Activated CD4-positive, alpha-beta T cell treated with anti-CD3 and anti-CD28 coated beads, Interleukin-2, amount 10 ng/mL, durations not matched to agents 7 days and 5 days (primary cell): ENCODE measurements at places on chromosomes 11 and 22. TPM values are rescaled to one million over a fixed set of nuclear protein-coding genes. Genes with fewer than 3 reads are reported as not detected.
A peak's percentile ranks its signal among the peaks of the same experiment; 100 is the strongest.

- DNase-seq = no peak
- H3K27ac ChIP-seq = no peak overlapping the region
- no peak overlapping the region for H3K4me3 ChIP-seq
- peaks cover 8% of the 10 kb centered on the region for H3K4me1 ChIP-seq
- peaks cover 1% of the 10 kb centered on the region for H3K36me3 ChIP-seq
Measured at GRCh38 chr11:706439-706956, 467 bp downstream of the EPS8L2 start.

Gene TREH
- total RNA-seq = not detected

- H3K36me3 ChIP-seq = peaks cover 29% of the 10 kb centered on the region
- no peak overlapping the region for H3K27ac ChIP-seq
Measured at GRCh38 chr22:25350551-25350971, 131.1 kb downstream of the CRYBB2 start.

Gene OR8G1
- not detected for total RNA-seq

Gene HBB
- total RNA-seq = not detected

Gene PAK1
- total RNA-seq = 59.0 TPM

Gene TMEM184B
- 33.8 TPM for total RNA-seq

Gene HPX
- total RNA-seq = 0.35 TPM

- no peaks in the 10 kb centered on the region for H3K27me3 ChIP-seq
- no peak overlapping the region for H3K4me3 ChIP-seq
- DNase-seq = no peak
- no peaks in the 10 kb centered on the region for H3K4me1 ChIP-seq
Measured at GRCh38 chr11:70549386-70549785, 151.1 kb downstream of the CTTN start.

- peaks cover 2% of the 10 kb centered on the region for H3K27me3 ChIP-seq
- no peaks in the 10 kb centered on the region for H3K36me3 ChIP-seq
- no peak for DNase-seq
- no peak overlapping the region for H3K4me3 ChIP-seq
- H3K27ac ChIP-seq = no peak overlapping the region
Measured at GRCh38 chr11:75556275-75556674, 5.8 kb upstream of the SERPINH1 start.

DNA sequence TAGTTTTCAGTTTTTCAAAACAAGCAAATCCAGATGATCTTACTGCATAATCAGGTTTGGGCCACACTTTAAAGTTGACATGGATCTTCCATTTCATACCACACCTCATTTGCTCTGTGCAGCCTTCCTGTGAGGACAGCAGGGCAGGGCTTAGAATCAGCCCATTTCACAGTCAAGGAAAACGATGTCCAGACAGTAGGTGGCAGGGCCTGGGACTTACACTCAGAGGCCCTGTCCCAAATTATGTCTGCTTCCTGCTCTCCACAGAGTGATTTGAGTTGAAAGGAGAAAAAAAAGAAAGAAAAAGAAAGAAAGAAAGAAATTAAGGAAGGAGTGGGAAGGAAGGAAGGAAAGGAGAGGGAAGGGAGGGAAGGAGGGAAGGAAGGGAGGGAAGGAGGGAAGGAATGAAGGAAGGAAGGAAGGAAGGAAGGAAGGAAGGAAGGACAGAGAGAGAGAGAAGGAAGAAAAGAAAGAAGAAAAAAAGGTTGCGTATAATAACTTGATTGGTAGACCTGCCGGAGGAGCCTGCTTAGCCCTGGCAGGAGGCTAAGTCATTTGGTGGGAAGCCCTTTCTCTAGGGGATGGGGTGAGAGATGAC is 23.6 kb downstream of the TSKU start:
- peaks cover 43% of the 10 kb centered on the region for H3K4me1 ChIP-seq
- H3K4me3 ChIP-seq = no peak overlapping the region
- H3K36me3 ChIP-seq = peaks cover 3% of the 10 kb centered on the region

DNA sequence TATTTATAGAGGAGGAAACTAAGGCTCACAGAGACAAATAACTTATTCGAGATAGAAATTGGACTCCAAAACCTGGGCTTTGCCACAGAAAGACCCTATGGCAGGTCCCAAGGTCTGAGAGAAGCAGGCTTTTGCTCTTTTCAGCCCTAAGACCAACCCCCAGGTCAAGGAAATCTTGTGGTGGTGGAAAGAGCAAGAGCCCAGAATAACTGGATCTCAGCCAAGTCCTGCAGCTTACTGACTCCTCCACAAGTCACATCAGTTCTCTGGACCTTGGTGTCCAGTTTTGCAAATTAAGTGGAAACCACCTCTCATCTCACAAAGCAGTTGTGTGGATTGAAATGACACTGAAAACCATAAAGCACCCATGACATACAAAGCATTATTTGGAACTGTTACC is 122.2 kb downstream of the C11orf58 start:
- no peaks in the 10 kb centered on the region for H3K27me3 ChIP-seq
- H3K4me3 ChIP-seq = no peak overlapping the region
- no peak overlapping the region for H3K27ac ChIP-seq
- no peaks in the 10 kb centered on the region for H3K36me3 ChIP-seq

- H3K4me1 ChIP-seq = no peaks in the 10 kb centered on the region
- H3K4me3 ChIP-seq = no peak overlapping the region
- DNase-seq = peak; percentile 28
- H3K27me3 ChIP-seq = no peaks in the 10 kb centered on the region
- H3K36me3 ChIP-seq = peaks cover 24% of the 10 kb centered on the region
Measured at GRCh38 chr11:113796663-113797259, 17.2 kb downstream of the CLDN25 start.

Gene HTR3A
- not detected for total RNA-seq

Gene CPT1B
- total RNA-seq = 107 TPM

Gene TNNI2
- total RNA-seq = not detected

Gene TRIM51
- not detected for total RNA-seq

Gene CRY2
- 26.3 TPM for total RNA-seq

Gene ZNF214
- total RNA-seq = not detected

DNA sequence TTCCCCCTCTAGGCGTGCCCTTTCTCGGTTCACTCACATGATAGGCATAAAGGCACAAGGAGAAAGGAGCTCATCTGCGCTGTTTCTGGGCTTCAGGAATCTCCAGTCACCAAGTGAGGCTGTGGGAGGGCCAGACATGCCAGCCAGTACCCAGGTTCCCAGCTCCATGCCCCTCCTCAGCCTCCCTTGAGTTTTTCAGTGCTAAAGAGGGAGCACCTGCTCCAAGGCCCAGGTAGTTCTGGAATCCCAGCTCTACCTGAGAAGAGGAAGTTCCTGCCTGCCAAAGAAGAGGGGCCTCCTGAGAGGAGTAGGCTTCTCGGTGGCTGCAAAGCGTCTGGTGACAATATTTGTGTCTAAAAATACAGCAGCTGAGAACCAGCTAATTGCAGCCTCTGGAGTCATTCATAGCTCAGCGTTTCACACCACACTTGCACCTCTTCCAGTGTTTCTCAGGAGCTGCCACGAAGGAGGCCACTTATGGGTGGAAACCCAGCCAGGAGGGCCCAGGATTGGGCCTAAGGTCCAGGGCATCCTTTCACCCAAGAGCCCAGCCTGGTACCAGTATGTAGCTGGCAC is 197.4 kb downstream of the TRIM29 start:
- no peak overlapping the region for H3K27ac ChIP-seq
- H3K36me3 ChIP-seq = no peaks in the 10 kb centered on the region
- H3K4me1 ChIP-seq = no peaks in the 10 kb centered on the region
- no peak for DNase-seq
- no peak overlapping the region for H3K4me3 ChIP-seq

DNA sequence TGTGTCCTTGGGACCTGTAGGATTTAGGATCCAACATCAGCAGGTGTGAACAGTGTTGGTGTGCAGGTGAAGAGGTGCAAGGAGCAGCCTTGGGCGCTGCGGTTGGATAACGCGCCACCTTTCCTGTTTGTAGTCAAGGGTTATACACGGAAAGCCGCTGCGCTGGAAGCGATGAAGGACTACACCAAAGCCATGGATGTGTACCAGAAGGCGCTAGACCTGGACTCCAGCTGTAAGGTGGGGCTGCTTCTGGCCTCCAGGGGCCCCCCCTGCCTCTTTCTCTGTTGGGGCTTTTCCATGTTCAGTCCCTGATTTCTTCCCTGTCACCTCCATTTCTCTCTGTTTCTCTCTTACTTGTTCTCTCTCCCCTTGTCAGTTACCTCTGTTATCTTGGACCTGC is 3.5 kb upstream of the FERMT3 start:
- no peaks in the 10 kb centered on the region for H3K27me3 ChIP-seq
- no peak for DNase-seq
- H3K27ac ChIP-seq = no peak overlapping the region
- no peak overlapping the region for H3K4me3 ChIP-seq

GRCh38 chr11:79018371-79018849 is 422.4 kb downstream of the TENM4 start:
- H3K27me3 ChIP-seq = peaks cover 10% of the 10 kb centered on the region
- H3K4me1 ChIP-seq = no peaks in the 10 kb centered on the region
- H3K27ac ChIP-seq = no peak overlapping the region
- no peak for DNase-seq
- H3K36me3 ChIP-seq = no peaks in the 10 kb centered on the region
- H3K4me3 ChIP-seq = no peak overlapping the region

DNA sequence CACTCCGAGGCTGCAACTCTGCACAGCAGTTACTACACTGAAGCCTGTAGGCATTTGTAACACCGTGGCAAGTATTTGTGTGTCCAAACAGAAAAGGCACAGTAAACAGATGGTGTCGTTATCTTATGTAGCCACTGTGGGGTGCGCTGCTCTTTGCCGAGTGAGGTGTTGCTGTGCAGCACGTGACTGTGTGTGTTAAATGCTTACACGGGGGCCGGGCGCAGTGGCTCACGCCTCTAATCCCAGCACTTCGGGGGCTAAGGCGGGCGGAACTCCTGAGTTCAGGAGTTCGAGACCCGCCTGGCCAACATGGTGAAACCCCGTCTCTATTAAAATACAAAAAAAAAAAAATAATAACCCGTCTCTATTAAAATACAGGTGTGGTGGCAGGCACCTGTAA is 11.5 kb downstream of the ZBED4 start:
- no peaks in the 10 kb centered on the region for H3K27me3 ChIP-seq
- H3K36me3 ChIP-seq = peaks cover 59% of the 10 kb centered on the region
- H3K27ac ChIP-seq = no peak overlapping the region

DNA sequence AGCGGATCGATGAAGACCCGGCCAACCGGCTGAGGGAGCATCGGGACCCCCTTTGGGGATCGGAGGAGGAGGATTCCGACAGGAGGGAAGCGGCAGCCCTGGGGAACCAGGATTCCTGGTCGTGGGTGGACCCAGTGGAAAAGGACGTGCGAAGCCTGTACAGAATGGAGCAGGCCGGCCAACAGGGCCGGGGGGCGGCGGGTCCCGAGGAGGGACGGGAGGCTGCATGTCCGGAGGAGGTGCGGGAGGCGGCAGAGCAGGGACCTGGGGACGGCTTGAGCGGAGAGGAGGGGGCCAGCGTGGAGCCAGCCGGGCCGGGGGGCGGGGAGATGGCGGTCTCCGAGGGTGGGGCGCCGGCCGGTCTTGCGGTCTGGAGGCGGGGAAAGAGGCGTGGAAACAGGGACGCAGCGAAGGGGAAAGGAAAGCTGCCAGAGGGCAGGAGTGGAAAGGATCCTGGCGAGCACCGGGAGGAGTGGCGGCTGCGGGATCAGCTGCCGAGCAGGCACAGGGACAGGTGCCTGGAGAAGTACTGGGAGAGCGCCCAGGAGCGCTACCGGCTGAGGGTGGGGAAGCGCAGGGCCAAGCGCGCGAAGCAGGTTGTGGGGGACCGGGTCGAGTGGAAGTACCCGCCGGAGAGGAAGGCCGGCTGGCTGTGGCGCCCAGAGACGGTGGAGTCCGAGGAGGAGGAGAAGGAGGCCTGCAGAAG is at the start of gene ANO5:
Gene ANO5, plus strand, starts transcription at position 444 of the 706 bp plus-strand sequence. CDS start 408 bp downstream, outside the sequence.
- no peak for DNase-seq
- peaks cover 9% of the 10 kb centered on the region for H3K4me1 ChIP-seq
- H3K27me3 ChIP-seq = peaks cover 35% of the 10 kb centered on the region
- no peak within 1 kb of the TSS for H3K27ac ChIP-seq
- no peaks in the 10 kb centered on the region for H3K36me3 ChIP-seq

Gene SELENOH
- 181 TPM for total RNA-seq

DNA sequence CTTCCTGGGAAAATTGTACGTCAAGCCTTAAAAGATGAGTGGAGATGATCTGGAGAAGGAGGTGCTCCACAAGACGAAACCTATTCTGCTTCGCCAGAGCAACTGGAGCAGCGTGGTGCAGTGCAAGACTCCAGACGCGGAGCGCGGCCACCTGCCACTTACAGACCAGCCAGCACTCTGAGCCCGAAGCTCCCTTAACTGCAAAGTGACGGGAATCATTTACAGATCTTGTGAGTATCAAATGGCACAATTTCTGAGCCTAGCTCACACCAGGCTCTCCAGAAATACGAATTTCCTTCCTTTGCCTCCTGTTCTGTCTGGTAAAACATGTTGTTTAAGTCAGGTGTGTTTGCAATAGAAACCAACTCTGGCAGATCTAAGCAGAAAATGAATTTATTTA is 369.3 kb downstream of the CADM1 start:
- no peaks in the 10 kb centered on the region for H3K4me1 ChIP-seq
- H3K27ac ChIP-seq = no peak overlapping the region
- no peaks in the 10 kb centered on the region for H3K27me3 ChIP-seq
- DNase-seq = no peak
- H3K4me3 ChIP-seq = no peak overlapping the region

Gene BIK
- total RNA-seq = 1.9 TPM

- no peak overlapping the region for H3K27ac ChIP-seq
- DNase-seq = no peak
- H3K27me3 ChIP-seq = peaks cover 4% of the 10 kb centered on the region
- H3K4me3 ChIP-seq = no peak overlapping the region
- no peaks in the 10 kb centered on the region for H3K36me3 ChIP-seq
Measured at GRCh38 chr11:59954219-59954847, 9.5 kb upstream of the OOSP4A start.

Gene TSKU
- total RNA-seq = 1.3 TPM

DNA sequence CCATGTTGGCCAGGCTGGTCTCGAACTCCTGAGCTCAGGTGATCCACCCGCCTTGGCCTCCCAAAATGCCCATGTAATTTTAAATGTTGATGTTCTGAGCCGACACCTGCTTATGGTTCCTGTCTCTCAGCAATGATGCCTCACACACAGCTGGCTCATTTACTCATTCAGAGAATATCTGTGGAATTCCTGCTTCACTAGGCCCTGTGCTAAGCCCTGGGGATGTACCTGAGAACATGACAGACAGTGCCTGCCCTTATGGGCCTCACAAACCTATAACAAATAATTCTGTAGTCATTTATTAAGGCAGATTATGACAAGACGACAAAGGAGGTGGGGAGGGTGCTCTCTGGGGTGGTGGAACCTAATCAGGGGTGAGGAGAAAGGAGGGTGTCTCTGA is 93.7 kb downstream of the PRR5L start:
- H3K27me3 ChIP-seq = peaks cover 9% of the 10 kb centered on the region
- no peak for DNase-seq
- no peak overlapping the region for H3K4me3 ChIP-seq
- no peaks in the 10 kb centered on the region for H3K36me3 ChIP-seq
- H3K4me1 ChIP-seq = peaks cover 40% of the 10 kb centered on the region

Gene HTR3B
- not detected for total RNA-seq

Gene PATE2
- not detected for total RNA-seq

Gene OOSP1
- not detected for total RNA-seq

- DNase-seq = no peak
- no peaks in the 10 kb centered on the region for H3K36me3 ChIP-seq
- H3K4me1 ChIP-seq = peaks cover 5% of the 10 kb centered on the region
- H3K27ac ChIP-seq = no peak overlapping the region
- H3K4me3 ChIP-seq = no peak overlapping the region
Measured at GRCh38 chr11:3086671-3087150, 29.5 kb upstream of the CARS1 start.
